Fibroblast of villous mesenchyme (primary cell): ENCODE measurements at places on chromosomes 3 and 15. TPM values are rescaled to one million over a fixed set of nuclear protein-coding genes. Genes with fewer than 3 reads are reported as not detected.

TMIE gene
- under 0.01 TPM in 1 of 2 replicates, not detected in the other for total RNA-seq

- no peak for DNase-seq
These were observed 81.2 kb downstream of the EFL1 start for GRCh38 chr15:82181371-82181770.

- DNase-seq: peak; percentile 20
These were observed 106.5 kb downstream of the NR2E3 start for GRCh38 chr15:71916834-71917233.

VWA5B2 gene
- total RNA-seq: not detected in 2 replicates

- no peak for DNase-seq
These were observed 110.6 kb downstream of the CFAP44 start for GRCh38 chr3:113330742-113331141.

DNA sequence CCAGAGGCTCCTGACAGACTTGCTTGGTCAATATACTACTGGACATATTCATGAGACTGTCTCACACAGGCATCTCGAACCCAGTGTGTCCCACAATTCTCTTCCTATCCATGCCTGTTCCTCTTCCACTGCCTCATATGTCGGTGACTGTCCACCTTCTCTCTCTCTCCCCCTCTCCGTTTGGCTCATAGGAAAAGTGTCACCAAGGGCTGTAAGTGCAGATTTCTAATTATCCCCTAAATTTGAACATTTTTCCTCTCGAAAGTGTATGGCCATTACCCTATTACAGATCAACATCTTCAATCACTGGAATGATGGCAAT is 22.5 kb upstream of the MUC20 start:
- no peak for DNase-seq

DNA sequence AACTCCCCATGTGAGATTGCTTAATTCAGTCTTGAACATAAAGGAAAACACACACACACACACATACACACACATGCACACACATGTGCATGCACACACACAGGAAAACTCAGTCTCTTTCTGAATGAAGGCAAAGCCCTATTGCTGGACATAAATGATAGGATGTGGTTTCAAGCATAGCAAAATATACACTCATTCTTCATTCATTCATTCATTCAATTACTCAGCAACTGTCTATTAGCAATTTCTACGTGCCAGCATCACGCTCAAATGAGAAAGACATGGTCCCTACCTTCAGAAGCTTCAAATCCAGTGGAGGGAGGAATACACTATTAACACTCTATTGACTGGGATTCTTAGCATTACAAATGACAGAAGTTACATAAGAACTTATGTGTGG is 41.8 kb upstream of the UBE2E2 start:
- no peak for DNase-seq

DNA sequence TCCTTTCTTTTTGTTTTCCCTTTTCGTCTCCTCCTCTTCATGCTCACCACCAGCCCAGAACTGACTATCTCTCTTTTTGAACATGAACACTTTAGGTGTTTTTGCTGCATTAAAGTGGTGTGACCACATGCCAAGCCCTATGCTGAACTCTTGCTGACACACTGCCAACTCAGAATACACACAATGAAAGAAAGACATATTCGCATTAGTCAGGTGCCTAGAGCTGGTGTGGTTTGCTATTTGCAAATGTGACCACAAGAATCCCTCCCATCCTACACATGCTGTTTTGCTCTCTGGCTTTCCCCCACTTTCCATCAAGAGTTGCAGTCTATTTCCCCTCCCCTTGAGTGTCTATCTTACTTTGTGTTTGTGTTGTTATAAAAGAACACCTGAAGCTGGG is 967.8 kb upstream of the CFAP20DC start:
- no peak for DNase-seq

MCCC1 gene
- 11.6 and 14.7 TPM in 2 replicates for total RNA-seq

DNA sequence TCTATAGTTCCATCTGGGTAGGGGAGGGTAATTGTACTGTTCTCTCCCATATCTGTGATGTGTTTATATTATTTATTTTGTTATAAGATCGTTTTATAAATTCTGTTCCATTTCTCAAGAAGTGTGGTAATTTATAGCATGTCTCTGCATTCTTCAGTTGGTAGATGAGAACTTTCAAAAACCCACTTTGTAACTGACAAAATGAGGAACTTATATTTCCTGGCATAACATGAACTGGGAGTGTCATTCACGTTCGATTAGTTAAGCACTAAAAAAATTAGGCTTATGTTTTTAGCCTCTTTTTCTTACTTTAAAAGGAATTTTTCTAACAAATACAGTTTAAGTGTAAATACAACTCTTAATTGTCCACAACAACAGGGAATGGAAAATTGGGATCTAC is 230.8 kb downstream of the CGGBP1 start:
- DNase-seq: no peak
